ENCODE measurements at places on chromosomes 16 and 17.

DNA sequence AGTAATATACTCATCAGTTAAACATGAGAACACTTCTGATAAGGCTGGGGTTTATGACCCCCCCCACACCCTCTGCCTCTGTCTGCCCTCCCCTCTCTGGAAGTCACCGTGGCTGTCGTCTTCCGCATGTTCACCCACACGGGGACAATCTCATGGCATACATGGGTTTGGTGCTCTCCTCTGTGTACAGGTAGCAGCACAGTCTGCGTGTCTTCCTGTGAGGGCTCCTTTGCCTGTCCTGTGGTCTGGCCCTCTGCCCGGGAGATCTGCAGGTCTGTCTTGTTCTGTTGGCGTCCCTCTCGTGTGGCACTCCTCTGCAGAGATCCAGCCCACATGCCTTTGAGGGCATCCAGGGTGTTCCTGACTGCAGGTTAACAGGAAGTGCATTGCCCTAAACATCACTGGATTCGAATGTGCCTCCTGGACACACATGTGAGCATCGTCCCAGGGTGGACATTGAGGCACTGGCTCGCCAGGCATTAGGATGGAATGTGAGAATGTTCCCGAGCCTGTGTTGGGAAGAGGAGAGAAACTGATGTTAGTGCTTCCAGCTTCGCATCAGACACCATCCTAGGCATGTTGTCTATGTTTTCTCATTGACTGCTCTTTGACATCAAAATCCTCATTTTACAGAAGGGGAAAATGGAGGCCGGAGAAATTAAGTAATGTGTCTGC lies 54.5 kb downstream of the NKD1 start:
- DNase-seq = no peak

GRCh38 chr16:10590342-10590741 lies 9.9 kb upstream of the EMP2 start:
- no peak for DNase-seq

DNA sequence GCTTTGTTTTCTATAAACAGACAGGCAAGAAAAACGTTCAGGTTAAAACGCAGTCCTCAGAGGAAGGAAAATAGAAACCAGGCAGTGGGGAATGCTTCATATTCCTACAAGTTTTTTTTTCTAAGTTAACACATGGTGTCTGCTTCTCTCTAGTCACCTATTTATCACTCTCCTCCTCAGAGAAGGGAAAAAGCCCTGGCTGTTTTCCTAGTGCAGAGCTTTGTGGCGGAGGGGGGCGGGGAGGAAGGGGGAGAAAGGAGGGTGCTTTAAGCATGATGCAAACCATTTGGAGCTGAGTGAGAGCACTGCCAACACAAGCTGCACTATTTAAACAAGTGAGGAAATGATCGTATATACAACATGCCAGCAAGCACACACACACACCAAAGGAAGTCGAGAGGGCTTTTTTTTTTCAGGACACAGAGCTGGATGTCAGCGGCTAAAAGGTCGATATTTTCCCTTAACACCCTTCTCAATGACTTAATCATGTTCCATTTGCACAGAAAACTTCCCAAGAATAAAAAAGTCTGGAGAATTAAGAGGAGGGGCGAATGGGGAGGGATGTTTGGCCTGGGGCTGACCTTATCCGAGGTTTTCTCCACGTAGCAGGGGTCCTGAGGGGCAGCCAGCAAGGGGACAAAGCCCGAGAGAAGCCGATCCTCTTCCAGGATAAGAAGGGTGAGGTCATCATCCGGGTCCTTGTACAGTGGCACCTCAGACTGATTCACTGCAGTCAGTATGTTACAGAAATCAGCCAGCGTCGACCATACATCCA lies 117.4 kb downstream of the HIC1 start:
- peak; percentile 84 for DNase-seq

GRCh38 chr16:19167710-19168370 lies at the start of gene SYT17:
TSS of gene SYT17 (plus strand) at chr16:19168240. CDS start at chr16:19168647, 407 bp downstream.
- peak; percentile 64 for DNase-seq

DNA sequence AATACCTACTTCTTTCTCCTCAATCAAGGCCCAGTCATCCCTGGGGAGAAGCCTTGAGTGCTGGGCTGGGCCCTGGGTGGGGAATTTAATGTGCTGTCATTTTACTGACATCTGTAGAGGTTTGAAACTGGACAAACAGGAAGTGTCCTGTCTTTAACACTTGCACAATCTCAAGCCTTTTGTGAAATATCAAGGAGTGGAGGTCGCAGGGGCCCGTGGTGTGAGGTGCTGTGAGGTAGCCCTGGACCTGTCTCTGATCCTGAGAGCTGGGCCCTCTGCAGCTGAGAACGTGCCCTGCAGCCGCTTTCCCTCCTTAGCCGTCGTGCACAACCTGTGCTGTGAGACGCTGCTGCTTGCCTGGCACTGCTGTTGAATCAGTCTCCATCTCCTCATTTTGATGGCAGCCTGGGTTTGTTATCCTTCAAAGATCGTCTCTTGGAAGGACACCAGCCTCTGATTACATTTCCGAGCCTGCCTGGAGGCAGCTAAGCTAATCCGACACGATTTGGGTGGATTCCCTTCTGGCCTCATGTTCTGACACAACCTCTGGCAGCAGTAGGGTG lies 29.9 kb downstream of the SMARCE1 start:
- DNase-seq = no peak

- DNase-seq = no peak
Measured at GRCh38 chr17:54785643-54786268, 114.9 kb upstream of the TOM1L1 start.

GRCh38 chr16:78045865-78046581 lies 23.7 kb downstream of the CLEC3A start:
- DNase-seq = peak; percentile 69

DNA sequence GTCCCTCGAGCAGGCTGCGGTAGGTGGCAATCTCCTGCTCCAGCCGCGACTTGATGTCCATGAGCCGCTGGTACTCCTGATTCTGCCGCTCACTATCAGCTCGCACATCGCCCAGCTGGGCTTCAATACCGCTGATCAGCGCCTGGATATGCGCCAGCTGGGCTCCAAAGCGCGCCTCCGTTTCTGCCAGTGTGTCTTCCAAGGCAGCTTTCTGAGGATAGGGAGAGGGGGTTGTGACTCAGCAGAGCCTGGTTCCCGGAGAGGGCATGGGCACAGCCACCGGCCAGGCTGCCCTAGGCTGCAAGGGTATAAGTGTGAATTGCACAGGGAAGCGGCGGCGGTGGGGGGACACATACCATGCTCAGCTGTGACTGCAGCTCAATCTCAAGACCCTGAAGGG lies 4.3 kb downstream of the KRT19 start:
- no peak for DNase-seq

- no peak for DNase-seq
Measured at GRCh38 chr16:75064403-75065148, 52.0 kb downstream of the LDHD start.

DNA sequence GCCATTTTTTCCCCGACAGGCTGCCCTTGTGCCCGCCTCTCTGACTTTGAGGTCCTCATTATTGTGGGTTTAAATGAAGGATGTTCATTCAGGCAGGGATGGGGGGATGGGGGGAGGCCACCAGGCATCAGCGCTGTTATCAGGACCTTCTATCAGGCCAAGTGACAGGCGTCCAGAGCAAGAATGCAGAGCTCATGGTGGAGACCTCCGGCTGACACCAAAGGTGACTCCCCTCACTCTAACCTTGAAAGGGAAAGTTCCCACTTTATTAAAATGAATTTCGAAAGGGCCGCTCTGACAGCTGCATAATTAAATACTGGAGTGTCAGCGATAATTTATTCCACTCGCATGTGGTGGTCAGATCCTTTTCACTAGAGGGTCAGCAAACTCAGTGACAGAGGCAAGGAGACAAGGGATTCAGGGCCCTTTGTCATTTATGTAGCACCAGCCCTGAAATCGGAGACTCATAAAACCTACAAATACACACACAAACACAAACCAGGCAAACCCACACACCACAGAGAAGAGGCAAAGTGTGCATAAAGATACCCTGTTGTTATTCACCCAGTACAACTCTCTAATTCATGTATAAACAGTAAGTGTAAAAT lies 436.0 kb downstream of the MAF start:
- no peak for DNase-seq

DNA sequence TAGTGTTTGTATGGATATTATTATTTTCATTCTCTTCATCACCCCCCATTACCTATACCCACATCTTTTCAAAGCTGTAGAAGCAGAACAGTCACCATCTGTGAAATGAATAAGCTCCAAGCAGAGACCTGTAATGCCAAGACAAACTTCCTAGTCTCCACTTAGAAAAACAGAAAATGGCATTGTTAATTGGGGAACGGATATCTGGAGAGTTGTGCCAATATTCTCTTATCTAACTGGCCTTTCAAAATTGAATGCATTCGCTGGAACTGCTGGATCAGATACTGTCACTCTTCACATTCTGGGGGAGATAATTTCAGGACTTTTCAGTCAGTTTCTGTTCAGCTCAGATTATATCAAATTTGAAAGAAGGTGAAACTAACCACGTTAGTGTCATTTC lies 464.4 kb upstream of the GOT2 start:
- DNase-seq = no peak

- DNase-seq = no peak
Measured at GRCh38 chr17:32627239-32627996, 140.6 kb downstream of the CDK5R1 start.

DNA sequence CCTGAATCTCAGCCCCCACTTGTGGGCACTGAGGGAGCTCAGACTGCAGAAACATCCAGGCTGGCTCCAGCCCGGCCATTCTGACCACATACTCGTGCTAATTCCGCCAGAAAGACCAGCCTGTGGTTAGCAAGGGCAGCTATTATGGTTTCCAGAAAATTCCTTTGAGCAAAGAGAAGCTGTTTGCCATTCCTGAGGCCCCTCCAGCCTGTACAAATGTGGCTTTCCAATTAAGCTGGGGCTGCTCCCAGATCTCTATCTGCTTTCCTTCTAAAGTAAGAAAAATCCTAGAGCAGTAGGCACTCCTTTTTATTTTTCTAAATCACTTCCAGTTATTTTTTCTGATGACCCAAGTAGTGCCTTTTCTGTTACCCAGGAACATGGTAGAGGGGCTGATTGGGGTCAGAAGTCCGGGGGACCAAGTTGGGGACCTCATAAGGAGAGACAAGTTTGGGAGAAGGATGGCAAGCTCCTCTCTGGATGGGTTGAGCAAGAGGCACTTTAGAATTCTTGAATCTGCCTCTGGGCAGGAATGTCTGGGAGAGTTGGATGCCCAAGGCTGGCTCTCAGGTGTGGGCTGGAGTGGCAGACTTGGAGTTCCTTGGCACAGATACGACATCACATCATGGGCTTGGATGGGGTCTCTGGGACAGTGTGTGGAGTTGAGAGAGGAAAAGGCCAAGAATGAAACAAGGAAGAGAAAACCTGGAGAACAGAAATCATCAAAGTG lies 83.3 kb upstream of the TNRC6C start:
- no peak for DNase-seq

GRCh38 chr17:39699818-39700147 lies at the start of gene ERBB2:
TSS of gene ERBB2 (plus strand) at chr17:39700064. CDS start at chr17:39700239, 175 bp downstream.
- peak; percentile 64 for DNase-seq

DNA sequence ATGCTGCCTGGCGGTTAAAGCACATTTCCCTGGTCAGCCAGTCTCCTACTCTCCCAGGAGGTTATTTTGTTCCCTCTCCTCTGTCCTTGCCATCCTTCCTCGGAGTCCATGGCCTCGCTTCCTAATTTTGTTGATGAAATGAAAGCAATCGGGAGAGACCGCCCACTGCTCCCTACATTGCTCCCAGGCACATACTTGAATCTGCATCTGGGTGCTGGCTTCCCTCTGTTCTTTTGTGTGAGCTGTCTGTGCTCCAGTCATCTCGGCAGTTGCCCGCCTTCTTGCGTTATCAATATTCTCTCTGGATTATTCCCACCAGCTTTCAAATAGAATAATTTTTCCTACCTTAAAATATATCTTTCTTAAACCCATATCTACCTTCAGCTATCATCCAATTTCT lies 11.1 kb downstream of the KRT23 start:
- no peak for DNase-seq

- no peak for DNase-seq
Measured at GRCh38 chr17:9468937-9469336, 106.7 kb downstream of the STX8 start.

DNA sequence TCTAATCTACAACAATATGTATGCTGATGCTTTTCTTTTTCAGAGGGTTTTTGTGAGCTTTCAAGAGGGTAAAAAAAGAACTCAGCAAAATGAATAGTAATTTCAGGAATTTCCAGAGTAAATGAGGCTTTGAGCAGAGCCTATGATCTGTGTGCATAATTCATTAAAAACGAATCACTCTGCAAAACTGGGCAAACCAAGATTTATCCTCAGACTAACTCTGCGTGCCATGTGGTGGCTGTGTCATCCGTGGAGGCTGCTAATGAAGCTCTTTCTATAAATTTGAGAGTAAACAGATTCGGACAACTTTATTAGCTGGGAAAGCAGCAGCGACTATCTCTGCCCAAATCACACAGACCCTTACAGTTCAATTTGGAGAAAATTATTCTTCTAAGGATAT lies 83.8 kb downstream of the FOXL1 start:
- DNase-seq = no peak

- DNase-seq = no peak
Measured at GRCh38 chr17:76554131-76554530, 14.3 kb downstream of the PRCD start.

DNA sequence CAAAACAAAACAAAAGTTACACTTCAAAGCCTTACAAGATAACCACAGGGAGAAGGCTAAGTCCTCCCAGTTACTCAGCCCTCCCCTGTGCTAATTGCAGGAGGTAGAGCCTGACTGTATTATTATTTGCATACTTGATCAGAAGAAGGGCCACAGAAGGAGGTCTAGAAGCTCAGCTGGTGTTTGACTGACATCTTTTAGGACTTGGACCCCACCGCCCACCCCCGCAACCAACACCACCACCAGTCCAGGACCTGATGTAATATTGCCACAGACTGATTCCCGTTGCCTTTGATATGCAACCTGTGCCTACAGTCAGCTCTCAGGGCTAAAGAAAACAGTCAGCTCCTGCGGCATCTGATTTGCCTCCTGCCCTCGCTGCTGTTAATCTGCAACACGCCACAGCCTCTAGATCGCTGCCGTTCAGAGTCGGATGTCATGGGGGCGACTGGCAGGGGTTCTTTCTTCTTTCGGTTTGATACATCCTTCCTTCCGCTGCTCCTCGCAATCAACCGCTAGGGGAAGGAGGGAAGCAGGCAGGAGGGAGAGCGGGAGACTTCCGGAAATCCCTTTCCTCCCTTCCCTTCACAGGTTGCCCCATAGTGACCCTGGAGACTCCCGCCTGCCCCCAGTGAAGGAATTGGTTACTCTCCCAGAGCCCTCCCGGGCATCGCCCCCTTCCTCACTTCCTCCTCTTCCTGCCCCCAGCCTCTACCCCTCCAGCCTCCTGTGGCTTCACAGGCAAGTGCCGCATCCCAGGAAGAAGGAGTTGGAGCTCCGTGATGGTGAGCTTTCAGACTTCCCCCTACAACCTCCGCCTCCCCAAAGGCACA lies 90.5 kb upstream of the SOX9 start:
- DNase-seq = peak; percentile 60

All from SJSA1 (cell line).